Aorta (tissue), 5 donors: ENCODE measurements at places on chromosomes 3 and 15. TPM values are rescaled to one million over a fixed set of nuclear protein-coding genes. Genes with fewer than 3 reads are reported as not detected.

The ROPN1B gene
- total RNA-seq = 0.48 TPM

- no peak for DNase-seq
- H3K27ac ChIP-seq = no peak overlapping the region
- no peaks in the 10 kb centered on the region for H3K36me3 ChIP-seq
- H3K4me3 ChIP-seq = no peak overlapping the region
- no peaks in the 10 kb centered on the region for H3K27me3 ChIP-seq
These were observed 22.3 kb downstream of the TIMP4 start for GRCh38 chr3:12136371-12136770.

GRCh38 chr3:64224826-64225610, at the start of gene PRICKLE2:
Gene PRICKLE2 (minus strand): TSS chr3:64225466. CDS start chr3:64198927, 26,539 bp downstream.
- H3K27ac ChIP-seq = peak within 1 kb of the TSS; percentile 12
- H3K4me1 ChIP-seq = no peaks in the 10 kb centered on the region
- peak within 1 kb of the TSS; percentile 34 for H3K4me3 ChIP-seq
- peak; percentile 96 for DNase-seq
- H3K27me3 ChIP-seq = no peaks in the 10 kb centered on the region

DNA sequence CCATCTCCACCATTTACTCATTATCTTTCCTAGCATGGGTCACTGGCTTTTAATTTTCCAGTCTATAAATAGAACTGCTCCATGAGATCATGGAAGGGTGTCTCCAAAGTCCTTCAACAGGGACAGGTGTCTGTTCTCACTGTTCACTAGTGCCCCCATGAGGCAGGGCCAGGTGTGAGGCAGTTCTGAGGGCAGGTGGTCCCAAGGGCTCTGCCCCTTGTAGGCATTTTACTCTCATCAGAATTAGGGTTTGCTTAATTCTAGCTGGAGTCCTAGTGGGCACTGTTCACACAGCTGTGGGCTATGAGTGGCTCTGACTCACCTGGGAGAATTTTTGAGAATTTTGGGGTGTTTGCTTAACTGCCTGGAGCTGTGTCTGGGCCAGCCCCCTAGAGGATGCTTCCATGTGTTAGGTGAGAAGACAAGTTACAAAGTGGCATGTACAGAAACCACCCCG, 248.0 kb upstream of the LYSMD4 start:
- peak; percentile 22 for DNase-seq
- no peak overlapping the region for H3K27ac ChIP-seq
- H3K27me3 ChIP-seq = no peaks in the 10 kb centered on the region
- H3K4me3 ChIP-seq = no peak overlapping the region

DNA sequence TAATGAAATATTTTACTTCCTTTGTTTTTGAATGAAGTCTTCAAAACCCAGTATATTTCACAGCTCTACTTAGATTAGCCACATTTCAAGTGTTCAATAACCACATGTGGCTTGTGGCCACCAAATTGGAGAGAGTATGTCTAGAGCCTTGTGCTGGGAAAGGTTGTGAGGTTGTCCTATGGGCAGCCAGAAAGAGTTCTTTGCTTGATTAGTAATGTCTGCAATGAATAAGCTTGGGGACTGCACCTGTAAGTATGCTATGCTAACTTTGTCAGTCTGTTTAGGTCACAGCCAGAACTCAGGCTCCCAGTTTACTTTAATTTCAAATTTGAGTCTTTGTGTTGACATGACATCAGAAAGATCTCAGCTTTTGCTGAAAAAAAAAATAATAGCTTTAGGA, 294.9 kb upstream of the SOX14 start:
- no peaks in the 10 kb centered on the region for H3K36me3 ChIP-seq
- DNase-seq = no peak
- H3K4me1 ChIP-seq = no peaks in the 10 kb centered on the region
- H3K4me3 ChIP-seq = no peak overlapping the region

- no peak overlapping the region for H3K27ac ChIP-seq
- DNase-seq = no peak
- H3K27me3 ChIP-seq = no peaks in the 10 kb centered on the region
- no peaks in the 10 kb centered on the region for H3K4me1 ChIP-seq
- H3K36me3 ChIP-seq = no peaks in the 10 kb centered on the region
These were observed 14.6 kb downstream of the ETV5 start for GRCh38 chr3:186094271-186094670.
